NCI-H82 (cell line): ENCODE measurements at places on chromosomes 4 and X.

DNA sequence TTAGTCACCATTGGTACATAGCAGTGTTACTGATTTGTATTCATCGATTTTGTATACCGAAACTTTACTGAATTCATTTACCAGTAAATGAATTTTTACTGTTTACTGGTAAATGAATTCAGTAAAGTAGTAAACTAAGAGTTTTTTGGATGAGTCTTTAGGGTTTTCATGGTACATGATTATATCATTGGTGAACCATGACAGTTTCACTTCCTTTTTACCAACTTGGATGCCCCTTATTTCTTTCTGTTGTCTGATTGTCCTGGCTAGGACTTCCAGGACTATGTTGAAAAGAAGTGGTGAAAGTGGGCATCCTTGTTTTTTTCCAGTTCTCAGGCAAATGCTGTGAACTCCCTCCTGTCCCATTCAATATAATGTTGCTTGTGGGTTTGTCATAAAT lies 494.9 kb downstream of the GALNTL6 start:
- DNase-seq, result no peak

DNA sequence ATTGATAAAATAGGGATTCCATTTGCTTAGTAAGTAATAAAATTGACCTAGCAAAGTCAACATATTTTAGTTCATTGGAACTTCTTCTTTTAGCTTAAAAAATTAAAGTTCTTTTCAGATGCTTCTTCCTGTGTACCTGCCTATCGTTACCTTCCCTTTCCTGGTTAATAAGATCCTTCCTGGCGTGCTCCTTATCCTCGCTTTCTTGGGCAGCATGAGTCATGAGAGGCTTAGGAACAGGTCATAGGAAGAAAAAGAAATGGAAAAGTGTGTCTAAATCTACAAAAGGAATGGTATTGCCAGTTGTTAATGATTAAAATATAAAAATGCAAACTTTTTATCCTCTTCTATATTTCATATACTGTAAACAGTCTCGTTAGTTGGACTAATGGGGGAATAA lies 170.3 kb downstream of the DCTD start:
- DNase-seq, result no peak

DNA sequence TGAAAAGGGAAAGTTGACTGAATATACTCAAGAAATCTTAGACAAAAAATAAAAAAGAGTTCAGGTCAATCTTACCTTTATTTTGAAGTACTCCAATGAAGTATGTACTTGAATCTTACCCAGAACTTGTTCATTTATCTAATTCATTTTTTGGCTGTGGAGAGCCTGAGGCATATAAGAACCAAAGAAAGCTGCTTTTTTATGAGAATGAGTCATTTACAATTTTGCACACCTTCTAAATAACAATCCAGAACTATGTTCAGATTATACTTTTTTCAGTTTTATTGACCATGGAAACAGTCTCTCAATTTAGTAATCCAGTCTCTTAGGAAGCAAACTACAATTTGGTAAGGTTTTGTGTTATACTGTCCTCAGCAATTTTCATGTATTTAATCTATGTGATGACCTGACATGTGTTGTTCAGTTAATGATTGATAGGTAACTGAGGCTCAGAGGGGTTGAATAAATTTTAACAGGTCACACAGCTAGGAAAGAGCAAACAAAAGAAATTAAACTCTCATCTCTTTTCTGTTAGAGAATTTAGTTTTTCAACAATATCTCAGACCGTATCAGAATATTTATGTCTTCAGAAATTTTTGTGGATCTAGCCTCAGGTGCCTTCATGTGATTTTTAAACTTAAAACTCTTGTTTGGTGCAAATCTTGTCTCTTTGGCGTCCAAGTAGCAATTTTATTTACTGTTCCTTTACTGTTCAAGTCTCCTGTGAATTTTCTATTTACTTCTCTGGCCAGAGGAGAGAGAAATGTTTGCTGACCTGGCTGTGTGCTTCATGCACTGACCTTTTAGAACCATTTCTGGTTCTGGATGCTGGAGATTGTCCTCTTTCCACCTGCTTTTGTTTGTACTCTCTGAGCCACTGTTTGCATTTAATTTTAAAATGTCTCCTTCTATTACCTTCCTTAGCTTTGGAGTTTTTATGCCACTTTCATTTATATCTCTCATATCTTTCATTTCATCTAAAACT lies 1453.4 kb downstream of the STIM2 start:
- no peak for DNase-seq

GRCh38 chr4:10203851-10204250 lies 87.3 kb upstream of the WDR1 start:
- no peak for DNase-seq

- no peak for DNase-seq
These were observed 320.2 kb upstream of the GATB start for GRCh38 chr4:152081024-152081423.

DNA sequence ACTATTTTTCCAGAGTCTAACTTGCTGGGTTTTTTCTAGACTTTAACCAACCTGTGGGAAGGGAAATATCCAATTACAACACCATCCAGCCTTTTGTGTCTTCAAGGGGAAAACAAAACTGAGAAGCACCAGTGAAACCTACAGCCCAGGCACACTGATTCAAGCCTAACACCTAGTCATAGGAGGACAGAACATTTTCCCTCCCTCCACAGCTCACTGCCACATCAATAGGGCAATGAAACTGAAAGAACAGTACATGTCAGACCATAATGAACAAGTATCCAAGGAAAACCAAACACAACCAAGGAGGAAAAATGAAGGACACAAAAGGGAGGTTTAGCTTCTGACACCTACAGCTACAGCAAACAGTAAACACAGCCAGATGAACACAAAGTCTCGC lies 17.6 kb downstream of the MAGEA8 start:
- no peak for DNase-seq

- DNase-seq, result no peak
These were observed 98.0 kb upstream of the NDP start for GRCh38 chrX:44071070-44071645.

DNA sequence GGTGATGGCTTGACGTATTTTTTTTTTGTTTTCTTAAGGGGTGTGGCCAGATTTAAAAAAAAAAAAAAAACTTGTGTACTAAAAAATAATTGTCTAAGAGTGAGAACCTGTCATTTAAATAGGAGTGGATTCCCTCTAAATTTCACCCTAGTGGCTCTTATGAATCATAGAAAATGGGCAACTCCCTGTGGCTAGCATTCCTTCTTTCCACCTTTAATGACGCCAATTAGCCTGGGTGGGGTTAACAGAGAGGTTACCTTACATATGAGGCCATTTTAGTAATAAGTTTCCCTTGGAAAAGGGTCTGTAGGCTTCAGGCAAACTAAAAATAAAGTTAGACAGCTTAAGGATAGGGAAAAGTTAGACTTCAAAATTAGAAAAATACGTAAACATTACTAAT lies 223.5 kb upstream of the FAM241A start:
- DNase-seq, result no peak

GRCh38 chrX:114798907-114799306 lies 215.0 kb downstream of the HTR2C start:
- no peak for DNase-seq

DNA sequence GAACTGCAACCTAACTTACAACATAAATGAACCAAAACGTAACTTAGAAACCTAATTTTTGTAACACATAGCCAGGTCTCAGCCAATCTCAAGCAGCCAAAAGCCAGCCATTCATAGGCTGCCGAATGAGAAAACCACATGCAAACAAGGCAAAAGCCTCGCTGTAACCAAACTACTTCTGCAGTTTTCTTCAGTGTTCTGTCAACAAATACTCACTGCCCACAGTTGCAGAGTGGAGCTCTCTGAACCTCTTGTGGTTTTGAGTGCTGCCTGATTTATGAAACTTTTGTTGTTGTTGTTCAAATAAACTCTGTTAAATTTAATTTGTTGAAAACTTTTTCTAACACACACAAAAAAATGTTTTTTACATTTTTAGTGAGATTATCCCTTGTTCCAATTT lies 251.2 kb downstream of the PAPSS1 start:
- DNase-seq, result no peak
